Stimulated activated CD4-positive, alpha-beta T cell treated with anti-CD3 and anti-CD28 coated beads, Interleukin-2, amount 100 ng/mL, for 4 hours (primary cell): ENCODE measurements at places on chromosomes 5 and 9.

DNA sequence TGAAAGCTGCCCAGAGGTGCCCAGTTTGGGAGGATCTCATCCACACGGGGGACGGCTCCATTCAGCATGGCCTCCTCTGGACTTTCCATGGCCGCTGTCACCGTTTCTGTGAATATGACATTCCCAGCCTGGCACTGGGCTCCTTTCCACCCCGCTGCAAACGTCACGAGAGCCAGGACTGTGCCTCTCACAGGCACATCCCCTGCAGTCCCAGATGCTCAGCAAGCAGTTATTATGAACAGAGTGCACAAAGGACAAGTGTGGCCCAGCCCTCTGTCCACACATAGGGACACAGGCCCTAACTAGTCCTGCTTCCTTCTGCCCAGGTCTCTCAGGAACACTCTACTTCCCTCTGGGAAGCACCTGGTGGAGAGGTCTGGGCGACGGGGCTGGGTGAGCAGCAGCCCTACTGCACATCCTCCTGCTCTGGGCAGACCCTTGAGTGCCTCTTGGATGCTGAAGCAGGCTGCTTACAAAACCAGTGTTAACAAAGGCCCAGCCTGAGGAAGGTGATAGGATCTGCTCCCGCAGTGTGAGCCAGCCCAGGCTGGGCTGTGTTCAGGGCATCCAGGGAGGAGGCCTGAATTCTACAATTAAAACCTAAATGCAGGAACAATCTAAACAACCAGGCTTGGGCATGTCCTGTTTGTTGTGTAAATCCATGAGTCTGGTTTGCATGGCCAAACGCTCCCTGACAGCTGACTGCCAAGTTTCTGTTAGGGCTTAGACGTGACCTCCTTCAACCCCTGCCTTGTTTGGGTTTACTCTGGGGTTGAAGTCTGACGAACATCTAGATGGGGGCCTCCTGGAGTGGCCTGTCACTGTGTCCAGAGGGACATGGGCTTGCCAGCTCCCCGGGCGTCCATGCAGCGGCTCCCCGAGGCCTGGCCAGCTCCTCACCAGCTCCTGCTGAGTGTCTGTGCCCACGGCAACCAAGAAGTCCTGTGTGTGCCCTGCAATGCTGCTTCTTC, 269.8 kb downstream of the GADD45G start:
- DNase-seq, result no peak

DNA sequence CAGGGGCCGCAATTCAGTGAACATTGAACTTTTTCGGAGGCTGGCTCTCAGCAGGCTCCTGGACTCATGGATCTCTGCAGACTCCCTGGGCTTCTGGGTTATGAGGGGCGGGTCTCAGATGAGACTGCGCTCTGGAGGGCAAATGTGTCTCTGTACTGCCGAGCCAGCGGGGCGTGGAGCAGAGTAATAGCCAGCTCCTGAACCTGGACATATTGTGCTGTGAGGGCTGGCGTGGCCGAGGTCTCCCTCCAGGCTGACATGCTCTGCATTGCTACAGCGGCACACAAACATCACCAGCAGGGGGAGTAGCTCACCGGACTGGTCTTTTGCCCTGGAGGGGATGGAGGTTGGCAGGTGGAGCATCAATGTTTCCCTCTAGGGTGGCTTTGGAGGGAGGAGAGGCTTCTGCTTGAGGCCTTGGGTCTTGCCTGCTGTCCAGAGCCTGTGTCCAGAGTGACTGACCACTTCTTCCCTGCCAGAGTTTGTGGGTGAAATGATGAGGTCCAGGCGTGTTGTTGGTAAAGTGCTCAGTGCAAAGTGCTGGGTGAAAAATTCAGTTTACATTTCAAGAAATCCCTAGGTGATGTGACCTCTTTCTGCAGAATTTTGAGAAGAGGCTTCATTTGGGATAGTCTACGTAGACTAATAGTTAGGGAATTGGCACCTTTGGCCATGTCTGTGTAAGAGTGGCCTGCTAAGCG, 10.9 kb upstream of the GADD45G start:
- no peak for DNase-seq

DNA sequence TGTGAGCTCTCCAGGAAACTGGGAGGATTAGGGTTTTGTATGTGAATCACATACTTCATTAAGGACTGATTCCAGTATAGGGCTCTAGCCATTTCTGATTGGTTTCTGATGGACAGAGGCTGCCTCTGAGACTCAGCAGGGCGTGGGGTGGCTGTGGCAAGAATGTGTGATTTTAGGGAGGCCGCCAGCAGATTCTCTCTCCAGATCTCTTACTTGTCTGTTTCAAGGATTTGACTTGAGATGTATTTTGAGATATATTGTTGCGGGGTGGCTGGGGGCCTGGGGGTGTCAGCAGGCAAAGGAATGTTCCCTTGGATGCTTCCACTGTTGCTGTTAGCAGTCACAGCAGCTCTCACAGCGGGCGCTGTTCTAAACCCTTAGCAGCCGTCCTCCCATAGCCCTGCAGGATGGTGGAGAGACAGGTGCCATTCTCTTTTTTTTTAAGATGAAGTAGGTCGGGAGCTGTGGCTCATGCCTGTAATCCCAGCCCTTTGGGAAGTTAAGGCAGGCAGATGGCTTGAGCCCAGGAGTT, 8.0 kb upstream of the HNRNPAB start:
- DNase-seq, result no peak

GRCh38 chr5:172180936-172181335, 7.1 kb downstream of the STK10 start:
- DNase-seq, result no peak

GRCh38 chr5:77935506-77936364, 159.6 kb upstream of the TBCA start:
- no peak for DNase-seq

DNA sequence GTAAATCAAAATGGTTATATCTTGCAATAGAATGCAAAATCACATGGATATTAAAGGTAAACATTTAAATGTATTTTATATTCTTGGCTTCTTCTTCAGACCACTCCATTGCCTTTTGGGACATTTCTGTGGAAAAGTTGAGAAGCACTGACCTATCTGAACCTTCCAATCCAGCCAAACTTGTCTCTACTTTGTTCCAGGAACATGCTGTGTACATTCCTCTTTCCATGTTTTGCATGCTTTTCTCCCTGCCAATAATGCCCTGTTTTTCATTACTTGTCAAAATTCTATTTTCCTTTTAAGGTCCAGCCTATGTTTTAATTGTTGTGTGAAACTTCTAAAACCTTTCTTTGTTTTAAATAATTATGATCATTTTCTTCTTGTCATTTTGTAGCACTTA, 28.3 kb downstream of the JAK2 start:
- no peak for DNase-seq

DNA sequence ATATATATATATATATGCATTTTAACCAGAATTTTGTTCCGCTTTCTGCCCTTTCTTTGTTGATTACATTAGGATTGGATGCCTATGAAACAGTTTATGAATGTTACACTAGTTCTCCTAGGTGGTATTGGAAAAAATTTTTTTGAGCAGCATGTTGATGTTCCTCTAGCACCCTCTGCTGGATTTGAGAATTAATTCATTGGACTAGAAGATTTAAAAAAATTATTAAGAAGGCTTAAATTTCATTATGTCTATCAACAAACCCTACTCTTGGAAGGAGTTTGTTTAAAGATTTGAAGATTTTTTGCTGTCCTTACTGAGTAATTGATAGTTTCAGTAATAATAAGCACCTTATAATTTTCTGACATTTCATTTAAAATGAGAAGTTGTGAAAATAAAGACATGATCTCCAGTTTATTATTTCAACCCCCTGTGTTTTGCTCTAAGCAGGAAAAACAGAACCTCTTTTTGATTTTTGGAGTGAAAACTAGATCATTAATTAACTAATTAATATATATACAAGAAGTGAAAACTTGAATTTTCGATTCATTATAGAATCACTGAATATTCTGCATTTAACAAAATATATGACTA, 89.6 kb downstream of the CCDC171 start:
- DNase-seq, result no peak

GRCh38 chr5:179901915-179902762, 5.6 kb downstream of the TBC1D9B start:
- no peak for DNase-seq

DNA sequence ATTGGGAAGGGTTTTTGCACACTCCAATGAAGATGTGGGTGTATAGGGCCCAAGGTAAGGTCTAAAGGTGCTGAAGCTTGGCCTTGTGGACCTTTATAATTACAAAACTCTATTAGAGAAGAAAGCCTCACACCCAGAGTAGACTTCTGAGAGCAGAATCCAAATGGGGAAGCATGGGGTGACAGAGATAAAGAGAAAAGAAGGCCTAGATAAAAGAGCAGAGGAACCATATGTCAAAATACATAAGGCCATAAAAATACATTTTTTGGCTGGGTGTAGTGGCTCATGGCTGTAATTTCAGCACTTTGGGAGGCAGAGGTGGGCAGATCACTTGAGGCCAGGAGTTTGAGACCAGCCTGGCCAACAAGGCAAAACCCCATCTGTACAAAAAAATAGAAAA, 27.4 kb upstream of the TCERG1 start:
- no peak for DNase-seq

- no peak for DNase-seq
Observed at GRCh38 chr9:72037571-72037970, 22.8 kb downstream of the C9orf57 start.

GRCh38 chr5:39228596-39228995, 9.2 kb upstream of the FYB1 start:
- DNase-seq, result no peak

GRCh38 chr5:553874-554273, 29.6 kb upstream of the SLC9A3 start:
- no peak for DNase-seq

DNA sequence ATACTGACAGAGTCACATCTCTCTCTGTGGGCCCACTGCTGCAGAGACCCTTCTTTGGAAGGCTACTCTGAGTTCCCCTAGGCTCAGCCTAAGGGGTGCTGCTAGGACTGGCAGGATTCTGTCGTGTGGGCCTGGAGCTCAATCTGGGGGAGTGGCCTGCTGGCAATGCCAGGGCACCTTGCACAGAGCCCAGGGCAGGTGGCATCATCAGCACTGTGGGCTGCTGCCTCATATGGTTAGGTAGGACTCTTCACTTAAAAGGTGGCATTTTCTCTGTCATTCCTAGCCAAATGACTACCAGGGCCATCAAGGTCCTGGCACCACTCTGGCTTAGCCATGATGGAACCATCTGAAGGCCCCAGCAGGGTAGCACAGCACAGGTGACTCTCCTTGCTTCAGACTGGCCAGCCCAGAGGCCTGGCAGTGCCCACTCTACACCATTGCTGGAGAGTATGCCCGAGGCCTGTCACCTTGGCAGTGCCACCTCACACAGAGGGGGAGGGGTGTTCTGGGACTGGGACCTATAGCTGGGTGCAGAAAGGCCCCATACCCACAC, 21.9 kb downstream of the PITX1 start:
- DNase-seq, result no peak

DNA sequence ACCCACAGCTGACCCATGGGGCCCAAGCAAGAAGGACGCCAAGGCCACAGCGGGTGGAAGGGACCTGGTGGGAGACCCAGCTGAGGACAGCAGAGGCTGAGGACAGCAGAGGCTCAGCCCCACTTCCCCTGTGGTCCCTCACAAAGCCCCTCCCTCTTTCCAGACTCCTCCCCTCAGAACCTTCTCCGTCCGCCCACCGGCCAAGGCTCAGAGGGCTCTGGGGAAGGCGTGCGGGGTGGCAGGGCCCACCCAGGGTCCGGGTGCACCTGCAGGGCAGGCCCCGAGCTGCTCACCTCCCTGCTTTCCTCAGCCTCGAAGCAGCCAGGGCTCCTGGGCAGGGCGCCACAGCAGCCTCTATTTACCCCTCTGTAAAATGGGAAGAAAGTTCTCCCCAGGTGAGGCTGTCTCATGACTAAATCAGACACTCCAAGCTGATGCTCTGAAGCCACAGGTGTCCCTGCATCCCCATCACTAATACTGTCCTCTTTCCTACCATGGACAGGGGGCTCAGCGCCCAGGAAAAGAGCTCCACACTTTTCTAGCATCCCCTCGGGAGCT, 137.9 kb upstream of the PPP1R26 start:
- DNase-seq, result no peak

DNA sequence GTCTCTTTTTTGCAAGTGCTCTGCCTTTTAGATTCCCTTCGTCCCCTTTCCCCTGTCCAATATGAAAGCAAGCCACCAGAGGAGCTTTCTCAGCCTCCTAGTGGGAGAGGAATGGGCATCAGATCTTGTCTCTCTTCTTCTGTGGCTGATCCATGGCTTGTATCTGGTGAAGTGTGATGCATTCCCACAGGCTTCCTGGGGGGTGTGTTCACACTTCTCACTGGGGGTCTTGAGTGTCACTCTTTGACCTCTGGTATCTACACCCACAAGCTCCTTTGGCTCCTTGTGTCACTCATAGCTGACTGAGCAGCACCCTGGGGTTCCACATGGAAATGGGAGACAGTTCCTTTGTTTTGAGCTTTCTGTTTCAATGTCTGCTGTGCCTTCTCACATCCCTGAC, 411.5 kb downstream of the GADD45G start:
- DNase-seq, result no peak

DNA sequence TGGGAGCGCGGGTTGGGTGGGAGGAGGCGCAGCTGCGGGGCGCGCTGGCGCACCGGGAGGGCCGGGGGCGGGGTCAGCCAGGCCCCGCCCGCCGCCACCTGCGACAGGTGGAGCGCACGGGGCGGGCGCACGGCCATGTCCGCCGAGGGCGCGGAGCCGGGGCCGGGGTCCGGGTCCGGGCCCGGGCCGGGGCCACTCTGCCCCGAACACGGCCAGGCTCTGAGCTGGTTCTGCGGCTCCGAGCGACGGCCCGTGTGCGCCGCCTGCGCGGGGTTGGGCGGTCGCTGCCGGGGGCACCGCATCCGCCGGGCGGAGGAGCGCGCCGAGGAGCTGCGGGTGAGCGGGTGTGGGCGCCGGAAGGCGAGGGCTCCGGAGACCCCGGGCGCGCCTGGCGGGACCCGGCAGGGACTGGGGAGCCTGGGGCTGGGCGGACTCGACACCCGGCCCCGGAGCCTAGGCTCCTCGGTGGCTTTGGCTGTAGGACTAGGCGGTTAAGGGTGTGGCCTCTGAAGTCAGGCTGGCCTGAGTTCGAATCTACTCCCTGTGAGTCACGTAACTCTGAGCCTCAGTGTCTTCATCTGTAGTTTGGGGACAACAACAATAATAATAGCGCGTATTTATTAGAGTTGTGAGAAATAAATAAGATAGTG, at the start of gene BSPRY:
Gene BSPRY, plus strand, starts transcription at position 97 of the 650 bp plus-strand sequence. Its CDS starts 39 bp downstream, at position 136.
- DNase-seq, result no peak

GRCh38 chr9:134224127-134224526, 59.8 kb upstream of the RNU6ATAC start:
- no peak for DNase-seq

DNA sequence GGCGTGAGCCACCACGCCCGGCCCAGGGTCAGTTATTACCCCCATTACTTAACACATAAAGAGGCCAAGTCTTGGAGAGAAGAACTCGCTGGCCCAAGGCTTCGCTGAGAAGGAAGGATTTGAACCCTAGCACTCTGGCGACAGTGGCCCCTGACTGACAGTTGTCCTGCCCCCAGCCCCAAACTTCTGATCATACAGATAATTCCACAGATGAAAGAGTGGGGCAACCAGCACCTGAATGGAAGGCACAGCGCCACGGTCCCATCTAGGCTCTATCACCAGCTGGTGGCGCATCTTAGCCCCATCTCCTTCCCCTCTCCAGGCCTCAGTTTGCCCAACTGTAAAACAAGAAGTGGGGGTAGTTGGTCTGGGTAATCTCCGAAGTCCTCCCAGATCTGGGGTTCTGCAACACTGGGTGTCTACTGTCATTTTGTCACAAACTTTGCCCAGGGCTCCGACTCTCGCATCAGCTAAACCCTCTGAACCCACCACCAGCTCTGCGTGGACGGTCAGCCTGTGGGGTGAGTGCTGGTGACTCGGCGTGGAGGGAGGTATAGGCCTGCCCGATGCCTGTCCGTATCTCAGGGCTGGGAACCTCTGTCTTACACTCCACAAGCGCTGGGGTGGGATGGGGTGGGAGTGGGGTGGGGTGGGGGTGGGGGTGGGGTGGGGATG, 209.3 kb downstream of the C9orf50 start:
- no peak for DNase-seq
